ENCODE measurements at places on chromosomes 1 and 21.

DNA sequence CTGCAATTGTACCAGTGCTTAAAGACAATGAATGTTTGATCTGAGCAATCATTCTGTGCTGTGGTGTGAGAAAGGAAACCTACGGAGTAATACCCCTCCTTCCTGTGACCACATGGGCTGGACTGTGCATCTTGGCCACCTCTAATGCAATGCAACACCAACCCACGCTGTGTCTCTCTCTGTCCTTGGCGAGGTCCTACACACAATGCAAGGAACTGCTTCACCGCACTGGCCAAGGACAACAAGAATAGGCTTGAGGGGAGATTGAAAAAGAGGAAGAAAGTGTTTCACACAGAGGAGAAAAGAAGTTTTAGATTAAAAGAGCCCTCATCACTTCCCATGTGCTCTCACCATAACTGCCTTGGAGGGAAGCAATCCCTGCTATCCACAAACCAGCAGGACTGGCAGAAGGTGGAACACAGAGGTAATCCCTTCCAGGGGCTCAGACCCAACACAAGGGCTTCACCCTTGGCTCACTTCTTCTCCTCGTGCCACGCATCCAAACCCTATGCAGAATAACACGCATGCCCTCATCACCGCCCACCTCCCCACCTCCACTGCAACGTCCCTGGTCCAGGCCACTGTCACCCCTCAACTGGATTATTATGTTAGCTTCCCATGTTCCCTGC lies 112.5 kb upstream of the ERG start:
- DNase-seq = no peak

- no peak for DNase-seq
These were observed 279.6 kb downstream of the NFIA start for GRCh38 chr1:61361931-61362330.

DNA sequence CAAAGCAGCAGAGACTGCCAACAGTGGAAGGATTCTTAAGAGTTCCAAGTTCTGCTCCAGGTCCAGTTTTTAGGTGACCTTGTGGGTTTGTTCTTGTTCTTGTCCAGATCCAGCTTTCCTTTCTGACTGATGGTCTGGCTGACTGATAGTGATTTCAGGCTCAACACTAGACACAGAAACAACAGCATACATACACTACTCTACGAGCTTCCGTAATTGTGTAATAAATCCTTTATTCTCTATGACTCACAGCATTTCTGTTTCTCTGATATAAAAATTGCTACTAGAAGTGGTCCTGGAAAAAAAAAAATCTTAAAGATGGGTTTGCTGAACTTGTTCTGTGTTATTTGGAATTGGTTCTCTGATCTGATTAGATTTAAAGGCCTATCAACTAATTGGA lies 62.2 kb upstream of the PTCH2 start:
- no peak for DNase-seq

DNA sequence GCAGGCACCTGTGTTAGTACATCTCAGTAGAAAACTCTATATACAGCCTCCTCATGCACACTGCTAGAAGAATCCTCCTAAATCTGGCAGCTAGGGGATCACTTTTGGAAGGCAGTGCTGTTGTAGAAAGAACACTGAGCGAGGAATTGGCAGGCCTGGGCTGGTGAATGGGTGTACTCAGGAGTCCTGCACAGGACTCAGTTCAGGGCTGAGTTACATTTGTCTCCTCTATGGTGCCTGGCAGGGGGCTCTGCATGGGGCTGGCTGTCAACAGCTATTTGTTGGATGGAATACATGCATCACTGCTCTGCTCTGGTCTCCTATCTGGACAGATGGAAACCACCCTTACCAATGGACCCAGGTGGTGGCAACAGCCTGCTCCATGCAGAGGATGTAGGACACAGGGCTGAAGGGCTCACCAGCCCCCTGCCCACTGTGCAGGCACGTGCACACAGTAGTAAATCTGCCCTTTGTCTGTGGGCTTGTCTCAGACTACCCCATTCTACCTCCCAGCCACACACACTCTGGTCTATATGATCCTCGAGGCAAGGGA lies 74.2 kb downstream of the LRIG2 start:
- DNase-seq = no peak
